ENCODE measurements at places on chromosomes 5 and 9.

- DNase-seq, result no peak
Observed at GRCh38 chr5:42270771-42271170, 152.5 kb upstream of the GHR start.

DNA sequence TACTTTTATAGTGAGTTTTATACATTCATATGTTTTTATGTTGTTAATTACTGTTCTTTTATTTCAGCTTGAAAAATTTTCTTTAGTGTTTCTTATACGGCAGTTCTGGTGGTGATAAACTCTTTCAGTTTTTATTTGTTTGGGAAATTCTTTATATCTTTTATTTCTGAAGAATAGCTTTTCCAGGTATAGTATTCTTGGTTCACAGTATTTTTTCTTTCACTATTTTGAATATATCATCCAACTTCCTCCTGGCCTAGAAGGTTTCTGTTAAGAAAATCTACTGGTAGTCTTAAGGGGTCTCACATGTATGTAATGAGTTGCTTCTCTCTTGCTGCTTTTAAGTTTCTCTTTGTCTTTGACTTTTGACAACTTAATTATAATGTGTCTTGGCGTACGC lies 79.4 kb downstream of the NXNL2 start:
- no peak for DNase-seq

DNA sequence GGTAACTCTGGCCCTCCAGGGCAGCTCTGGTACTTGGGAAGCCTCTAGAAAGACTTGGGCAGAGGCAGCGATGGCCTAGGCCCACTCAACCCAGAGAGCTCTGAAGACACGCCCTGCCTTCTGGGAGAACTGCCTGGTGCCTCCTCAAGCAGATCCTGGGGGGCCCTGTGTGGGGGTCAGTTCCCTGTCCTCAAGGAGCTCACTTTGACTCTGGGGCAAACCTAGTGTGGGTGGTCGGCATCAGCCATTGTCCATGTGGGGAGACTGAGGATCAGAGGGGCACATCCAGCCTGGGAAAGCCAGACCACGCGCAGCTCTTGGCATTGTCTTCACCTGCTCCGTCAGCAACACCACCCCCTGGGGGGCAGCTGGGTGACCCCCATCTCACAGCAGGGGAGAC lies 28.0 kb downstream of the ABO start:
- no peak for DNase-seq

- no peak for DNase-seq
Observed at GRCh38 chr9:18473652-18474279, at the start of gene ADAMTSL1. ADAMTSL1 (plus strand) TSS chr9:18474153; CDS start chr9:18474233, 80 bp downstream.

GRCh38 chr9:126722252-126722921 lies 82.5 kb upstream of the ZBTB43 start:
- DNase-seq, result peak; percentile 83

DNA sequence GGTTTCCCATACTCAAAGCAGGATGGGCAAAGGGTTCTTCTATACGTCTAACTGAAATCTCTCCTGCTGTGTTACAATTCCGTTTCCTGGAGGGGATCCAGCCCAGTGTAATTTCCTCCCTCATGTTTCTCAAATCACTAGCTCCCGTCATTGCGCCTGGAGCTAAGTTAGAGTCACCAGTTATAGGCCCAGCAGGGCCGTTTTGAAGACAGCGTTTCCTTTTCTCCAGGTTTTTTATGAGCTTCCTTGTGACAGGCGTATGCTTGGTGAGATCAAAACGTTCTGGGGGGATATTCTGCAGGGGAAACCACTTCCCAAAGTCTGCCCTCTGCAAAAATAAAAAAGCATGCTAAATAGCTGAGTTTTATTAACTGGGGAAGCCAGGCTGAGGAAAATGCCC lies 53.0 kb upstream of the WWC1 start:
- no peak for DNase-seq

DNA sequence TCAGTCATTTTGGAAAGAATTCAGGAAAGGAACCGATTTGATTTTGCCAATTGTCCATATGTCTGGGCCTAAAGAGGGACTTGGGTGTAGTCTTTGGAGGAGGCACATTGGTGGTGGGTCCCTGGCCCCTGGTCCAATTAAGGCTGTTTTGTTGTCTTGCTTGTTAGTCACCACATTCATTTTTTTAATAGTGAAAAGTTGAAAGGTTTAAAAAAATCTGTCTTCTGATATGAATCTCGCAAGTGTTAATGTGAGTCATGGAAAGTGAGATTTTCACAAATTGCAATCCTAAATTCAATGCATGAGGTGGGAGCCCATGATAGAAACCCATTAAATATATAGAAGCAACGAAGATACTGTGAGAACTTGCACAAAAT lies 165.9 kb upstream of the OTULINL start:
- DNase-seq, result no peak

DNA sequence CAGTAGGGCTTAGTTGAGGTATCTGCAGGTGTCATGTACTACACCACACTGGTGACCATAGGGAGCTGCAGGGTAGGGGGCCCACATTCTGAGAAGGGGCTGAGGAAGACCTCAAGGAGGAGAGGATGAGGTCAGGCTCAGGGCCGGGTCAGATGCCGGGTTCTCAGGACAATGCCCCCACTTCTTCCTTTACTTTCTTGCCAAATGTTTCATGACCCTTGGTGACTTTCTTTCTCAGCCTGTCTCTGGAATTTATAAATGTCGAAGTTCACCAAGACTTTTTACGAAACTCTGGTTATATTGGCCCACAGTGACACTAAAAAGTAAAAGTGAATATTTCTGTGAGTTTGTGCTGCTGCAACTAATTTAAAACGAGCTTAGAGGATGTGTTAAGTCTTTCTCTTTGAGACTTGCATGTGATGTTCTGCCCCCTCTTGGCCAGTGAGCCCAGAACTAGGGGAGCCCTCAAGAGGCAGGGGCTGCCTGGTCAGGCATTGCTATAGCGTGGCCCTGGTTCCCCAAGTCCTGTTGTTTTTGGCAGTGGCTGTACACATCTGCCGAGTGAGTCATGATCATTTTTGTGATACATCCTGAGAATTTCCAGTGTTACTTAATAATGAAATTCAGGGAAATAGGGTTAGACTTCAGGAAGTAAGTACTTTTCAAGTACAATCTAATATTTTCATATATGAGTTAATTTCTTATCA lies 11.2 kb downstream of the ACO1 start:
- no peak for DNase-seq

DNA sequence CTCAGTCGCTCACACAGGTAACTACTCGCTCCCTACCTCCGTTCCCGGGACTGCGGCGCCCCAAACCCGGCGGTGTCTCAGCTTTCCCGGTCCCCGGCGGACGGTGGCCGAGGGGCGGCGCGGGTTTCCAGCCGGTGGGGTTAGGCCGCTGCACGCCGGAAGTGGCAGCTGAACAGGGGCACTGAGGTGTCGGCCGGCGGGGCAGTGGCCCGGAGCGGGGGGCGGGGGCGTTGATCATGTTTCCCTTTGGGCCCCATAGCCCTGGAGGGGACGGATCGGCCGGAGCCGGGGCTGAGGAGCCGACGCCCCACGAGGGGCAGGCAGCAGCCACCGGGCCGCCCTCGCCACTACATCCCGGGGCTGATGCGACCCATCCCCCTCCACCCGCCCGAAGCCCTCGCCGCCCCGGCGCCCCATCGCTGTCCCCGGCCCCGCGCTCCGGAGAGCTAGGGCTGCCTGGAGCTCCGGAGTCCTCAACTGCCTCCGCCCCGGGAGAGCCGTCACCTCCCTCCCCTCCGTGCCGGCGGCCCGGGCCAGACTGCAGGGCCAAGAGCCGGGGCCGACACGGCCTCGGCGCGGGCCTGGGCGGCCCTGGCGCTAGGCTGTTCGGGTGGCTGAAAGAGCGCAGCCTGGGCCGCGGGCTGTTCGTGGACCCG lies at the start of gene DCAF10:
DCAF10 (plus strand) TSS at position 167 of the 656 bp plus-strand sequence; CDS start at position 237, 70 bp downstream.
- peak; percentile 91 for DNase-seq

DNA sequence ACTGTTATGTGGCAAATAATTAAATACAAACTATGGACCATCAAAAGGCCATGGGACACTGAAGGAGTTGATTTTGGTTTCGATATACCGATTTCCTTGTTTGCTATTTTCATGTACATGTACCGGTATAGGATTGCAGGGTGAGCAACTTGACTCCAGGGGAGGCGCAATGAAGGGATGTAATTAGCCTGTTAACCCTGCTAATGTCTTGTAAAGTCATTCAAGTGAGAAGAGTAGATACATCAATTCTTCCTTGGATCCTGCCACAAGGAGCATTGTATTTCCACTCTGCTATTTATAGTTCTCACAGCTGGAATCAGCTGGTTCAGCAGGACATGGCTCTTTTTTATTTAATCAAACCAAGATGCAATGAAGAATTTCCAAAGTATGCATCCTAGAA lies 102.0 kb downstream of the STK32A start:
- no peak for DNase-seq

DNA sequence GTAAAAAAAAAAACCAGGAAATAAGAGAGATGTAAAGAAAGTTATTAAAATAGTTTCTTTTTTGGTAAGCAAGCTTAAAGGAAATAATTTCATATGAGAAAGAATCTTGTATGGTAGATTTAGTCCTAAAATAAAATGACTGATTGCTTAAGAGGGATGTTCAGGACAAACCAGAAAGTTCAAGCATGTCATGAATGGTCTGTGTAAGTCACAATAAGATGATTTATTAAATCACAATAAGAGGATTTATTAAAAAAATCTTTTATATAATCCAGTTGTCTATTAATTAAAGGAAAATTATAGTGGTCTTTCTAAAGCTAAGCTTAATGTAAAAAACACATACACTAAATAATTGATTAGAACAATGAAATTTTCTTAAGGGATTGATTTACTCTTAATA lies 91.8 kb upstream of the OR13F1 start:
- DNase-seq, result no peak

DNA sequence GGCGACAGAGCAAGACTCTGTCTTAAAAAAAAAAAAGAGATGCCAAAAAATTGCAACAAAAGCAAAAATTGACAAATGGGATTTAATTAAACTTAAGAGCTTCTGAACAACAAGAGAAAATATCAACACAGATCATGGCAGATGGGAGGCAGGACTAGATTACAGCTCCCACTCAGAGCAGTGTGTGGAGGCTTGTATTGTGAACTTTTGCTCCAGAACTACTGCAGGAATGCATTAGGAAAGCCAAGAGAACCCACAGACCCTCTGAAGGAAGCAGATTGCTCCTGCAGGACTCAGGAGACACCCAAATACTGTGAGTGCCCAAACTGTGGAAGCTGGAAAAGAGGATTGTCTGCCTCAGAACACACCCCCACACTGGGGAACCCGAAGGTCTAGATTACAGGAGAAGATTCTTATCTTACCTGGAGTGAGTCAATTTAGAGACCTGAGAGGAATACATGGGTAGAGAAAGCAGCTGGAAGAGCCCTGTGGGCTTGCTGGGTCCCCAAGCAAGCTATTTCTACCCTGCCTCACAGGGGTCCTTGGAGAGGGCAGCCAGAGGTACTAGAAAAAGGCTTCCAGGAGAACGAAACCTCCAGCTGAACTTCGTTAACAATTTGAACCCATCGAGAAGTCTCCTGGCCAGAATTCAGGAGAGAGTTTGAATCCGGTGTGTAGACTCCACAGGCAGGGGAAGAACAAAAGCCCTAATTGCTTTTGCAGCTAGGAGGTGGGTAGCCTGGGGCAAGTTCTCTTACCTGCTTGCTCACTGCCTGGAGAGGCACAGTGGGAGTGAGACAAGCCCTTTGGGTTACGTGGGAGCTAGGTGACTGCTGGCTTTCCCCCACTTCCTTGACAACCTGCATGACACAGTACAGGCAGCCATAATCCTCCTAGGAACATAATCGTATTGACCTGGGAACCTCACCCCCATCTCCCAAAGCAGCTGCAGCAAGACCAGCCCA lies 593.4 kb upstream of the RGMB start:
- DNase-seq, result no peak

GRCh38 chr9:1219284-1219683 lies 169.1 kb downstream of the DMRT2 start:
- no peak for DNase-seq

GRCh38 chr5:115375893-115376292 lies 79.4 kb upstream of the CCDC112 start:
- no peak for DNase-seq

DNA sequence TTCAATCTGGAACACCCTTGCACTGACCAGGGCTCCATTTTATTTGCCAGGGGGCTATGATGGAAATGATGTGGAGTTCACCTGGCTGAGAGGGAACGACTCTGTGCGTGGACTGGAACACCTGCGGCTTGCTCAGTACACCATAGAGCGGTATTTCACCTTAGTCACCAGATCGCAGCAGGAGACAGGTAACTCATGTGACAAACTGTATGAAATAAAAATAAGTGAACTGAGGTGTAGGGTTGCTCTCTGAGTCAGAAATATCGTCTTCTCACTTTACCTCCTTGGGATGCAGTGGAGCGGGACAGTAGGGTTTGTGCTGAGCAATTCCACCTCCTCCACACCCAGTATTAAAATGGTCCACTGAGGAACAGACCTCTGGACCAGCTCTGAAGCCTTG lies 22.1 kb downstream of the GABRP start:
- DNase-seq, result no peak

- DNase-seq, result no peak
Observed at GRCh38 chr5:31066655-31067328, 126.7 kb upstream of the CDH6 start.

DNA sequence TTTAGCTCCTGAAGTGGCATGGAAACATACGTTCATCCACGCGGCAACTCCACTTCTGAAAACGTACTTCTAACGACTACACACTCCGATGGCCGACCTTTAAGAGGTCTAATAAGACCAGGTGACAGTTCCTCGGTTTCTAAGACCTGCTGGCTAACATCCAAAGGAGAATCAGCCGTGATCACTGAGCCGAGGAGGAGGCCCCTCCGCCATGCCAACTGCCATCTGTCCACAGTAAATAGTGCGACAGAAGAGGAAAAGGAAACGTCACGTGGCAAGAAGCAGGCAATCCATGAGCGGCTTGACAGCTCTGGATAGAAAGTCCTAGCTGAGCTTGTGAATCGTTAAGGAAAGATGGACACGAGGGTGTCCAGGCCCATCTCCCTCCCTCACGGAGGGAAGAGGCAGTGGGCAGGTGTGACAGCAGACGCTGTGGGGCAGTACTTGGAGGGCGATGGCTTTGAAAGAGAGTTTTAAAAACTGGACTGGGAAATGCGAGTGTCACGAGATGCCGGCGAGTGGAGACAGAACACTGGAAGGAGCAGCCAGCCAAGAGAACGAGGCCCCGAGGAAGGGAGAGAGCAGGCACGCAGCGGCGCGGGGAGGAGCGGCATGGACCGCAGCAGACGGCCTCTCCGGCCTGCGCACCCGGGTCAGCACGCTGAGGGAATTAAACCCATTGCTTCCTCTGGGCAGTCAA lies 66.7 kb upstream of the TBC1D9B start:
- DNase-seq, result no peak
